ENCODE measurements at places on chromosomes 4 and X.

GRCh38 chrX:153468008-153468580, 2.3 kb downstream of the HAUS7 start:
- no peak for DNase-seq

- no peak for DNase-seq
Observed at GRCh38 chr4:106875340-106875739, 160.8 kb downstream of the DKK2 start.

- DNase-seq, result no peak
Observed at GRCh38 chrX:1316527-1316926, 20.1 kb upstream of the IL3RA start.

DNA sequence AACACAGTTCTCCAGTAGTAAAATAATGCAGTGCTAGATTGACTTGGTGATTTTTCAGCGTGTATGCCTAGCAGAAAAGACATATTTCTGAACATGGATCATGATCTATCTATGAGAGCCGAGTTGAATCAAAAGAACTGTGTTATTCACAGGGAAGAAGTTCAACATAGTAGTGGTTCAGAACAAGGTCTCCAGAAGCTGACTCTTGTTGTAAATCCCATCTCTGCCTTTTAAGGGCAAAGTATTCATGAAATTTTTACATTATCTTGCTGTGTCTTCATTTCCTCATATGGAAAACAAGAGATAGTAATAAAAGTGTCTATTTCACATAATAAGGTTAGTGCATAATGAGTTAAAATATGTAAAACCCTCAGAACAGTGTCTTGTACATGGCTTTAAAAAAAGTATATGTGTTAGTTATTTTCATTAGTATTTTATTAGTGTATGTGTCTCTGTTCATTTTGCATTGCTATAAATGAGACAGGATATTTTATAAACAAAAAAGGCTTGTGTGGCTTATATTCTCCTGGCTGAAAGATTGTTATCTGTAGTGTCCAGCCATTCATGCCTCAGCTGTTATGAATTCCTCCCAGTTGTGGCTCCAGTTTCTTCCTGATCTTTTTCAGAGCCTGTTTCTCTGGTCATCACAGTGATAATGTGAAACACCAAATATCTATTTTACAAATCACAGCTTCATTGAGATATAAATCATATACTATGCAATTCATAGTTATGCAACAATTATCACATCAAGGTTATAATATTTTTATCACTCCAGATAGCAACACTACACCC, 1351.2 kb downstream of the STIM2 start:
- peak; percentile 42 for DNase-seq

GRCh38 chr4:86549163-86549788, 44.8 kb upstream of the PTPN13 start:
- DNase-seq, result no peak

GRCh38 chr4:152892974-152893373, 43.1 kb upstream of the FHDC1 start:
- no peak for DNase-seq

DNA sequence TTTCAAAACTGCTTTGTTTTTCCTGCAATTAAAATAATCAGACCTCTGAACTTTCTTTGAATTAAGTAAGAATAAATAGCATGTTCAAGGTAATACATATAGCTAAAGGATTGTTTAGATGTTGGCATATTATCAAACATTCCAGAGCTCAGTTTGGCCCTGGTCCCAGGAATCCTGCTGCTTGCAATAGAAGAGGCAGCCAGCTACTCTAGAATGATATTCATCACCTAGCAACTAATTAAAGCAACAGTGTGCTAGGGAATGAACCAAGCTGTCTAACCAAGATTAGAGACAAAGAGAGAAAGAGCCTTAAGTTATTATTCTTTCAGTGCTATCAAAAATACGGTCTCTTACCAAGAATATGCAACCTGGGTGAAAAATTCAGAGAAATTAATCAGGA, 460.9 kb downstream of the GABRG1 start:
- peak; percentile 15 for DNase-seq

DNA sequence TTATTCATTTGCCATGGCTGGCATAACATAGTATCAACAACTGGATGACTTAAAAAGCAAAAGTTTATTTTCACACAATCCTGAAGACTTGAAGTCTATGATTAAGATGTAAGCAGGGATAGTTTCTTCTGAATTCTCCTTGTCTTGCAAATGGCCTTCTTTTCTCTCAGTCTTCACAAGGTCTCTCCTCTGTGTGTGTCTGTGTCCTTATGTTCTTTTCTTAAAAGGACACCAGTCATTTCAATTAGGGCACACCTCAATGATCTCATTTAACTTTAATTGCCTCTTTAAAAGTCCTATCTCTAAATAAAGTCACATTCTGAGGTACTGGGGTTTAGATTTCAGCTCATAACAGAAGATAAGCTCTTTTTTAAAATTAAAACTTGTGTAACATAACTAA, 399.7 kb downstream of the PABPC4L start:
- DNase-seq, result peak; percentile 21

Data from adipocyte (in vitro differentiated cells).